ENCODE measurements at places on chromosomes 6 and 20.
A peak's percentile ranks its signal among the peaks of the same experiment; 100 is the strongest.

DNA sequence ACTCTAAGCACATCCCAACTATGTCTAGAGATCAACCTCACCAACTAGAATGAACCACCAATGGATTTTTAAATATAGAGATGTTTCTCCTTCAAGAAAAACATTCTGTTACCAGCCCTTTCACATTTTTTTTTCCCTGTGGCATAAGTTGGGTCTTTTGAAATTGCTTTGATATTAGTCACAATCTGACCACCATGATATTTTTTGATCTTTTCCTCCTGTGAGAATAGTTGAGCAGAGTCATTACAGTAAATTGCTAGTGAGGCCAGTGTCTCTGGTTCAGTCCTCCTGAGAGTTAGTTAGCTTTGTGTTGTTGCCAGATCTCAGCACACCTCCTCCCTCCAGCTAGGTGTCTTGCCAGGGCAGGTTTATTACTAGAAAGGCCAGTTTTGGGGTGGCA is 79.7 kb upstream of the MYLIP start:
- no peak for DNase-seq

DNA sequence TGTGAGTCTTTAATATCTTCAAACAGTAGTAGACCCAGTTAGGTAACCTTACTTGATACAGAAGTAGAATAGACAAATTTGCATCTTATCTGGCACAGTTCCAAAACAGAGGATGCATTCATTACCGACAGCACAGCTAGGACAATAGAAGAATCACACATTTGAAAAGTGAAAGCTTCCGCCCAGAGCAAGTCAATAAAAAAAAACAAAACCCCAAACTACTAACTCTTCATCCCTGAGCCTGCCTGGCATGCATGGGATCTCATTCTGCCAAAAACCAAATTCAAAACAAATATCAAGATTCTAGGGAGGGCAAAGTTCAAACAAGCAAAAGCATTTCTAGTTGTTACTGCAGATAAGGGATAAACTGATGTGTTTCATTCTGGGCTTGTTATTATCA is 235.4 kb downstream of the BTBD9 start:
- DNase-seq: no peak

DNA sequence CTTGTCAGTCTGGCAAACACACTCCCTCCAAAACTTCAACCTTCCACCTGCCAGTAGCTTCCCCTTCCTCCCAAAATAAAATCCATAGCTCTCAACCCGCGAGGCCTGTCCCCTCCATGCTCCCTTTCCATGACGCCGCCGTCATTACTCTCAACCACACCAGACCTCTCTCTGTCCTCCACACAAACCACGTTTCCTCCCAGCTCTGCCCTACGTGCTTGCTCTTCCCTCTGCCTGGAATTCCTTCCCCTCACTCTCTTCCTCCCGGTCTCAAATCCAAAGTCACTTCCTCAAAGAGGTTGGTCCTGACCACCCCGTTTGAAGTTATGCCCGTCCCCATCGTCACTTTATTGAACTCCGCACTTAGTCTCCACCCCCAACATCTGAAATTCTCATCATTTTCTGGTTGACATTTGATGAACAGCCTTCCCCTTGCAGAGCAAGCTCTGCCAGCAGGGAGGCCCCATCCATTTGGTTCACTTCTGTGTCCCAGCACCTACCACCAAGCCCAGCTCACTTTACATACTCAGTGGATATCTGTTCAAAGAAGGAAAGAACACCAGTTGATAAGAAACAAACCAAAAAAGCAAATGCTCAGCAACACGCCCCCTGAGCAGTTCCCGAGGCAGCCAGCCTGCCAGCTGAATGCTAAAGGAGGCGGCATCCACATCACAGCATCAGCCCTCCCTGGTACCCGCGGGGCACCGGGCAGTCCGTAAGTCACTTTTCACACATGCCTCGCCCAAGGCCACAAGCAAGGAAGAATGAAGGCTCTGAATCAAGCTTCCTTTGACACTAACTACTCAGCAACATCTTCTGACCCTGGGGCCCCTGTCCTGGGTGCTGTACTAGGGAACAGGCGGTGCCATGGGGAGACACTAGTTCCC is 125.0 kb downstream of the NFATC2 start:
- DNase-seq: no peak

GRCh38 chr6:19663479-19663878 is 173.7 kb upstream of the ID4 start:
- DNase-seq: no peak

GRCh38 chr6:113754291-113754690 is 102.9 kb upstream of the MARCKS start:
- DNase-seq: no peak

DNA sequence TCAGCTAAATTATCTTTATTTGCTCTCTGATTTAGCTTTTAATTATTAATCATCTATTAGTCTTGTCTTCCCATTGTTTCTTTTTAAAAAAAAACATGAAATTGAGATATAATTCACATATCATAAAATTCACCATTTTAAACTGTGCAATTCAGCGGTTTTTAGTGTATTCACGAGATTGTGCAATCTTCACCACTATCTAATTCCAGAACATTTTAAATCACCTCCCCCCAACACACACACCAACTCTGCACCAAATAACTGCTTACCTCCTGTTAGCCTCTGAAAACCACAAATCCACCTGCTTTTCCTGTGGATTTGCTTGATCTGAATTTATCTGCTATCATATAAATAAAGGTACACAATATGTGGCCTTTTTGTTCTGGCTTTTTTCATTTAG is 8.8 kb upstream of the ABRACL start:
- DNase-seq: no peak

- no peak for DNase-seq
Measured at GRCh38 chr6:170178561-170179477, 112.1 kb downstream of the DLL1 start.

GRCh38 chr20:33945391-33946081 is 48.2 kb upstream of the RALY start:
- DNase-seq: peak; percentile 71

- no peak for DNase-seq
Measured at GRCh38 chr6:98094696-98095095, 739.7 kb upstream of the POU3F2 start.

GRCh38 chr6:106027758-106028157 is 58.4 kb upstream of the PRDM1 start:
- no peak for DNase-seq

DNA sequence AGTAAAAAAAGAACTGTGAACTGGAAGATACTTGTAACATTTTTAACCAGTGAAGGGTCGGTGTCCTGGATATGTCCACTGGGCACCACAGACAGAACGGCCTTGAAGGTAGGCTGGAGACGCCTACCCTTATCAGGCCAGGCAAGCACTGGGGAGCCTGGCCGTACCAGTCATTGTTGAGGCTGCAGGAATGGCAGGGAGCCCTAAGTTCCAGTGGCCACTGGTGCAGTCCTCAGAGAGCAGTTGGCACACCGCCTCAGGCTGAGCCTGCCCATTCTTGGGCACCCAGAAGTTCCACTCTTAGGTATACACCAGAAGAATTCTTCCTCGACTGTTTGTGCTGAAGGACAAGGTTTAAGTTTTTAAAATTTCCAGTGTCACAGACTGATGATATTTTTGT is 20.5 kb downstream of the DNAJC5 start:
- no peak for DNase-seq

DNA sequence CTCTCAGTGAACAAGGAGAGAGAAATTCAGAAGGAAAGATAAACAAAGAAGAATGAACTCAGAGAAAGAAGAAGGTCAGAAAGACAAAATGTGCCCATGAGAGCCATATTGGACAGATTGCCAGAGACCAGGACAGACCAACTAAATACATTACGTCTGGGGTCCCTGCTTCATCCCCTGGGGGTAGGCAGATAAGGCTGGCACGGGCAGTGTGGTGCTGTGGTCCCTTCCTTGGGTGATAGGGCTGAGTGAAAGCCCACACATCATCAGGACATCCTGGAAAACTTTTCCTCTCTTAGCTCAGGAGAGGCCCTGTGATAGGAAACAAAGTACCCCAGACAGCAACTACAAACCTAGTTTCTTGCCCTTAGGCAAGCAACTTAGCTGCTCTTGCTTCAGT is 13.2 kb upstream of the ARMC12 start:
- no peak for DNase-seq

GRCh38 chr20:35828434-35828833 is 56.6 kb downstream of the PHF20 start:
- no peak for DNase-seq

- no peak for DNase-seq
Measured at GRCh38 chr20:57493091-57493615, 31.8 kb downstream of the CTCFL start.

DNA sequence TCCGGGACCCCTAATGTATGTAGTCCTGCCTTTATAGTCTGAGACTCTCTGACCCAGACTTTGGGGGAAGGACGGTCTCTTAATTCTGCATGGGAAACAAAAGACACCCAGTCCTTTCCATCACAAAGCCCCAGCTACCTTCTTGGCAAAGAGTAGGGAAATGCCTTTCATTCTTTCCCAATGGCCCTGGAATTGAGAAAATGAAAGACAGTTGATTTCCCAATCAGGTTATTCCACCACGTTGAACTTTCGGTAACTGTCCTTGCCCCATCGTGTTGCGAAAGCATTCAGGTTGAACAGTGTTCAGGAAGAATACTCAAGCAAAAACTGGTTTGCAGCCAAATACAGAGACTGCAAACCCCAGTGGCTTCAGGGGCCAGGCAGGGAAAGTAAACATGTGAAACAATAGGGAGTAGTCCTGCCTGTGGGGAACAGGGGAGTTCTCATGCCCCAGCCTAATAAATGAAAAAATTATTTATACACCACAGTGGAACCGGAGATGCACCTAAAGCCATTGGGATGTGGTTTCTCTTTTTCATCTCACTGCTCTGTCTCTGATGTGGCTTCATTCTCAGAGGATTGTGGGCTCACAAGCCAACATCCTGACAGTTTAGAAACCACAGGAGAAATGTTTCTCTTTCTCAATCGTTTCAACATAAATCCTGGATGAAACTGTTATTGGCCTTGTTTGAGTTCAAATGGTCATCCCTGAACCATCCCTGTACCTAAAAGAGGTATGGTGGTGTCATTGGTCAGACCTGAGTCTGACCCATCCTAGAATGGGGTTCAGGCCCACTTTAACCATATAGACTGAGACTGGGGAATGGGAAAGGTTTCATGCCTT is 44.2 kb upstream of the SLC9A8 start:
- no peak for DNase-seq

- no peak for DNase-seq
Measured at GRCh38 chr6:128518434-128519131, 1.8 kb downstream of the PTPRK start.

- no peak for DNase-seq
Measured at GRCh38 chr6:109336221-109336961, 45.9 kb downstream of the CD164 start.

GRCh38 chr6:55992546-55992945 is 117.2 kb upstream of the BMP5 start:
- no peak for DNase-seq

- DNase-seq: no peak
Measured at GRCh38 chr20:54596651-54597050, 121.3 kb downstream of the DOK5 start.

DNA sequence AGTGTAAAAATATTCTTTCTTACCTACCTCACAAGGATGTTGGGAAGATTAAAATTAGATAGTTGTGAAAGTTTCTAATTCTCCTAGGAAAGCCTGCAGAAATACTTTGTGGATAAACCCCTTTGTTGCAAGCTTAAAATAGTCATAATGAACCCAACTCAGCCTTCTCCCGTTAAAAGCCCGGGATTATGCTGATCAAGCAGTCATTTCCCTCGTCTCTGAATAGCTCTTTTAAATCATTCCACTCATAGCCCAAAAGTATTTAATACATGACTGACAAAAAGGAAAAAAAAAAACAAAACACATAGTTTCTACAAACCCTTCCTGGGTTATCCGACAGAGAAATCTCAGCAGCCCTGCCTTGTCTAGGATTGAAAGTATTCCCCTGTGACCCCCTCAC is 10.9 kb upstream of the METTL24 start:
- DNase-seq: no peak

DNA sequence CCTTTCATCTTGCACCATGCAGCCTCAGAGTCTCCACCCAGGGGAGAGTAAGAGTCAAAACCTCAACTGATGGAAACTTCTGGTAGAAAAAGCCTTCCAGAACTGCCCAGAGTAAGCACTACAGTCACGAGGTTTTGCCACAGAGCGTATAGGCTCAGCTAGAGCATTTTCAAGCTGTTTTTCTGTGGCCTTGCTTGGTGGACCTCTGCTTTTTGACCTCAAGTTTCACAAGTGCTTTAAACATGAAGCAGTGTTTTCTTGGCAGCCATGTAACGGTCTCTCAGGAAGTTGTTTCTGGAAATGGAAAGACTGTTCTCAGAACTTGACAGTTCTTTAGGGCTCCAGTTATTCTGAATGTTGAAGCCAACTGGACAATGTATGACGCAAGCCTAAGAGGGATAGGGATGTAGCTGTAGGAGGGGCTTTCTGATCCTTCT is 146.5 kb downstream of the ZDHHC14 start:
- DNase-seq: no peak

- DNase-seq: no peak
Measured at GRCh38 chr6:36920049-36920448, 34.3 kb downstream of the C6orf89 start.

DNA sequence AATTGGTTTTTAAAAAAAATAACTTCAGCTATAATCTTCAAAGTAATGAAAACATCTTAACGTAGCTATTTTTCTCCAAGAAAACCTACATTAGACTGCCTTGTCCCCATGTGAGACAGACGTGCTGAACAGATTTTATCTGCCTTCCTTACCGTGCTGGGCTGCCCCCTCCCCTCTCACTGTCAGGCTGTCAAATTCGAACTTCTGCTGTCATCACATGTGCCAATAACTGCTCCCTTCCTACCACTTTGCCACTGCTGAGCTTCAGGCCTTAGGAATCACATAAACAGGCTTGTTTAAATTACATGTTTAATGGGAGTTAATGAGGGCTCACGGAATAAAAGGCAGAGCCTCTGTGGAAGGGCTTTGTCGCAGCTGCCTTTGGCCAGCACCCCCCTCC is 77.0 kb upstream of the NHSL1 start:
- no peak for DNase-seq

DNA sequence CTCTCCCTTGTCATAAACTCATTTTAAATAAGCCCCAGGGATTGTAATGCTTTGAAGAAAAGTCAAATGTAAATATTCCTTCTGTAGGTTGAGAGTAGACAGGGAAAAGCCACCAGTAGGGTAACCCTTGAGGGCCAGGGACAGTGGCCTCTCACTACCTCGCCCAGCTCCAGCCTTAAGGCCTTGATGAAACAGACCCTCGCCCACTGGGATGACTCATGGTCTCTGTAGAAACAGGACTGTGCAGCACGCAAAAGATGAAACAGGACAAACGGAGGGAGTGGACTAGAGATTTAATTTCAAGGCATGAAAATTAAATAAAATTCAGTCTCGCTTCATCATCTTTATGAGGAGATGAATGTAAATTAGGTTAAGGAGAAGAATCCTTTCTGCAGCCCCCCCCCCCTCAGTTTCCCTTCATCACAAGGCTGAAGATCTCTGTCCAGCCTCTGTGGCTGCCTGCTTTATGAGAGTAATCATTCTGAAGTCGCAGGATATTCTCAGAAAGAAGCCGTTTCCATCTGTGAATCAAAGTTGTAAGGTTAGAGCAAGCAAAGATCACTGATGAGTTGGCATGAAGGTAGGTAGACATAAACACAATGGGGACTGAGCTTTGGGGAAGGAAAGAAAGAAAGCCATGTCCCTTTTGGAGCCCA is 60.4 kb downstream of the TMEM200A start:
- DNase-seq: no peak
